Tongue (tissue), 3 donors: ENCODE measurements at places on chromosomes 16 and 17.

DNA sequence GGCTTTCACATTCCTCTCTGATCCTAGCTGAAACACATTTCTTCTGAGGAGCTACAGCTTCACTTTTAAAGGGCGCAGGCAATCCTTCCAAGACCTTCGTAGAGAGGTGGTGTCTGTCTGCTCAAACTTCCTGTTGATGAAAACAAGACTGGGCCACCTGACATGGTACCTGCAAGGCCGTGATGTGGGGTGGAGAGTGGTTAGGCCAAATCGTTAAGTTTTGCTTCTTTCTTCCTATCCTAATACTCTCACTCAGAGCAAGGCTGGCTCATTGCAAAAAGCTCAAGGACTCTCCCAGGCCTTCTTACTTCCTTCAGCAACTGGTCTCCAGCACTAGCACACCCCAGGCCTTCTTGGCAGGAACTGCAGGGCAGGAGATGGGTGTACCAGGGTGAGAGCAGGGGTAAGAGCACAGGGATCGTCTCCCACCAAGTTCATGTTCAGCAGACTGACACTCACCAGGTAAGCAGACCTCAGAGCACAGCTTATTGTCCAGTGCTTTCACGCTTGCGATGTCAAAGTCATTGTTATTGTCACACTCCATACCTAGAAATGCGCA is 10.9 kb upstream of the FOXJ1 start:
- no peak for DNase-seq

- peak; percentile 55 for DNase-seq
These were observed 10.9 kb upstream of the CACNG4 start for GRCh38 chr17:66953630-66954020.

GRCh38 chr17:41018541-41018940 is 8.5 kb downstream of the KRTAP1-5 start:
- DNase-seq: no peak

DNA sequence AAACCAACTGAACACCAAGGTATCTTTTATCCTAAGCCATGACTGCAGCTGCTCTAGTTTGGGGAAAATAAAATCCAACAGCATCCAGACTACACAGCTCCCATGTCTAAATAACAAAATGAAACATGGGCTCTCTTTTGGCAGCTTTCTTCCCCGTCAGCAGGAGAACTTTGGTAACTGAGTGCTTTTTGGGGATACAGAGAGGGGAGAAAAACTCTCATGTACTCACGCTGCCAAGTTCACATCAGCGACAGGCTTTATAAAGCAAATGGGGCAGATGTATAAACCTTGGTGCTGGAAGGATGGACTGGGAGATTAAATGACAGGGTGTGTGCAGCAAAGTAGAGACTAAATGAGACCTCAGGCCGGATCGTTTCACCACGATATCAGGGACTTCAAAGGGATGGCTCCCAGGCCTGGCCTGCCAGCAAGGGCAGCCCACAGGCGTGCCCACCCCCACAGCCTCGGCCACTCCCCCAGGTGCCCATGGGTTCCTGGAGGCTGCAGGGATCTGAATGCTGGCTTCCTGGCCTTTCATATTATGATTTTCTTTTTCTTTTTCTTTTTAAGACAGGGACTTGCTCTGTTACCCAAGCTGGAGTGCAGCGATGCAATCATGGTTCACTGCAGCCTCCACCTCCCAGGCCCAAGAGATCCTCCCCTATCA is 174.6 kb downstream of the ZNF423 start:
- peak; percentile 62 for DNase-seq

GRCh38 chr17:44304651-44305050 is 3.8 kb upstream of the RUNDC3A start:
- DNase-seq: no peak

- no peak for DNase-seq
These were observed 67.0 kb downstream of the N4BP1 start for GRCh38 chr16:48542966-48543365.

GRCh38 chr16:74461826-74462225 is 40.5 kb upstream of the CLEC18B start:
- peak; percentile 21 for DNase-seq

DNA sequence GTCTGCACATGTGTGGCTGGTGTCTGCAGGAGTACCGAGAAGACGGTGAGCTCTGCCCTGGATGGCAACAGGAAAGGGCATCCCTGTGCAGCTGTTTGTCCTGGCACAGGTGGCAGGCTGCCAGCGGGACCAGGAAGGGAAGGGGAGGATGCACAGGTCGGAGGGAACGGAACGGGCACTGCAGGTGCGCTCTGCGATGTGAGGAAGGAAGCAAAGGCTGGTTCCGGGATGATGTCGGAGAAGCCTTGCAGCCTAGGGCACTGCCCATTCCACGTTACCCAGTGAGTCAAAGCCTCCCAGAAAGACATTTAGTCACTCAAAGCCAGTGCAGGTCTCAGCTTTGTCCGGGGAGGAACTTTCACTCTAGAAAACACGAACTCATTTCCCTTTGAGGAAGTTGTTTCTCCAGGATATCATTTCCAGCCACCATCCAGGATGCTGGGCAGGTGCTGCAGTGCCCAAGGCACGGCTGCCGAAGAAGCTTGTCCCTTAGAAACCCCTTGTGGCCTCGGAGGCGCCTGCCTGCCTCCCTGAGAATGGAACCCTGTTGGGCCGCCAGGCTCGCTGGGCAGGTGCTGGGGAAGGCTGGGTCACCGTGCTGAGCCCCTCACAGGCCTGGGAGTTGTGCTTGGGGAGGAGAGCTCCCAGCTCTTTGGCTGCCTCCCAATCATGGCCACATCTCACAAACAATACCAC is 4.5 kb upstream of the TMEM235 start:
- no peak for DNase-seq

GRCh38 chr17:58084317-58084981 is 1.2 kb downstream of the DYNLL2 start:
- peak; percentile 29 for DNase-seq

GRCh38 chr16:86631444-86631843 is 53.1 kb downstream of the FOXL1 start:
- DNase-seq: no peak

- DNase-seq: no peak
These were observed 64.7 kb downstream of the SNX20 start for GRCh38 chr16:50616386-50616785.

GRCh38 chr16:2786061-2786825 is 1.1 kb downstream of the PRSS33 start:
- DNase-seq: no peak

DNA sequence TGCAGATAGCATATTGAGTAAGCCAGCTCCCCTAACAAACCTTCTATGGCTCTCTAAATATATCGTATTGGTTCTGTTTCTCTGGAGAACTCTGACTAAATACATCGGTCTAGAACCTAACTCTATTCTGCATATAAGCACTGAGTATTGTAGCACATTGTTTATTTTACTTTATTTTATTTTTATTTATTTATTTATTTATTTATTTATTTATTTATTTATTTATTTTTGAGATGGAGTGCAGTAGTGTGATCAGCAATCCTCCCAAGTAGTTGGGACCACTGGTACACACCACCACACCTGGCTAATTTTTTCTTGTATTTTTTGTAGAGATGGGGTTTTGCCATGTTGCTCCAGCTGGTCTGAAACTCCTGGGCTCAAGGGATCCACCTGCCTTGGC is 28.9 kb upstream of the HELZ start:
- DNase-seq: no peak

DNA sequence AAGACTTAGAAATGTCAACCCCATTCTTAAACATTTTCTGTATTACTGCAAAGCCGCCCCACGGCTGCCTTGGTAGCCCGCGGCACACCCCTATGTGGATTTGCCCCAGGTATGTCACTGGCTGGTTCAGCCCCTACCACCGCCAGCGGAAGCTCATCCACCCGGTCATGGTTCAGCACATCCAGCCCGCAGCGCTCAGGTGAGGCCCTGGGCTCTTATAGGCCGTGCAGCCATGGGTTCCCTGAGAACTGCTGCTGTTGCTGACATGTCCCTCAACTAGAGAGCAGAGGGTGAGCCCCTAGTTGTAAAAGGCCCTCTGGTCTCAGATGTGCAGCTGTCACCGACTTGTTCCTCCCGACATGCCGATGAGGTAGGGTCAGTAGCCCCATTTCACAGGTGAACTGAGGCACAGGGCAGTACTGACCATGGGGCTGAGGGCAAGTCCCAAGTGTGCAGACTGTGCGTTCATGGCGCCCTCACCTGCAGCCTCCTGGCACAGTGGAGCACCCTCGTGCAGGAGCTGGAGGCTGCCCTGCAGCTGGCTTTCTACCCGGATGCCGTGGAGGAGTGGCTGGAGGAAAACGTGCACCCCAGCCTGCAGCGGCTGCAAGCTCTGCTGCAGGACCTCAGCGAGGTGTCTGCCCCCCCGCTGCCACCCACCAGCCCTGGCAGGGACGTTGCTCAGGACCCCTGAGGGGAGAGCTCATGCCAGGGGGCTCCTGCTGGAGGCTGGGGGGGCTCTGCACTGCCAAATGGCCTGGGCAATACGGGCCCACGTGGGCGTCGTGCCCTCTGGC is 8.7 kb downstream of the CYBC1 start:
- no peak for DNase-seq

DNA sequence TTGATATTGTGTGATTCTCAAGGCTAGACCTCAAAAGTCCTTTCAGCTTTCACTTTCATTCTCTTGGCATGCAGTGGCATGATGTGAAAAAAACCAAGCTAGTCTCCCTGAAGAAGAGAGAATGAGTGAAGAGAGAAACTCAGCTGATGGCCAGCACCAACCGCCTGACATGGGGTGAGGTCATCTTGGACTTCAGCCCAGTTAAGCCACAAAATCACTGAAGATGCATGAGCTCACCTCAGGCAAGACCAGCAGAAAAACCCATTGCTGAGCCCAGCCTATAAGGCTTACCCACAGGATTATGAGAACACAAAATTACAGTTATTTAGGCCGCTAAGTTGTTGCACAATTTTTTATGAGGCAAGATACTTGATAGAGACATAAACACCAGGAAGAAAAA is 496.5 kb downstream of the TOX3 start:
- DNase-seq: no peak

DNA sequence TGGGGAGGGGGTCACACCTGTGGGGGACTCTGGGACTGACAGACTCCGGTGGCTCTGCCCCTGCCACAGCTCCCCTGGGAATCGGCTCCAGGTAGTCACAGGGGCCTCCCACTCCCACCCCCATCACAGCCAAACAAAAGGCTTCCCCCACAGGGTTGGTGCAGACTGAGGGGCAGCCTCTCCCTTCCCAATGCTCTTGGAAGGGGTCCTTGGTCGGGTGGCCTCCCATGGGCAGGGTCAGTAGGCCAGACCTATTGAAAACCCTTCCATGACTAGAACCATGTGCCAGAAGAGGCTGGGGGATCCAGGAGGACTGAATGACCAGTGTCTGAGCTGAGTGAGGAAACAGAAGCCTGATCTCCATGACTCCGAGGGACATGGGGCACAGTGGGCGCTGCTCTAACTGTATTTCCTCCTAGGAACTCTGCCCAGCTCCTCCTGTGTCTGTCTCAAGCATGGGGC is 28.6 kb downstream of the TK2 start:
- DNase-seq: no peak
